ENCODE measurements at places on chromosomes 12 and 14.

- no peak for DNase-seq
These were observed 211.5 kb upstream of the CPNE8 start for GRCh38 chr12:39116861-39117260.

DNA sequence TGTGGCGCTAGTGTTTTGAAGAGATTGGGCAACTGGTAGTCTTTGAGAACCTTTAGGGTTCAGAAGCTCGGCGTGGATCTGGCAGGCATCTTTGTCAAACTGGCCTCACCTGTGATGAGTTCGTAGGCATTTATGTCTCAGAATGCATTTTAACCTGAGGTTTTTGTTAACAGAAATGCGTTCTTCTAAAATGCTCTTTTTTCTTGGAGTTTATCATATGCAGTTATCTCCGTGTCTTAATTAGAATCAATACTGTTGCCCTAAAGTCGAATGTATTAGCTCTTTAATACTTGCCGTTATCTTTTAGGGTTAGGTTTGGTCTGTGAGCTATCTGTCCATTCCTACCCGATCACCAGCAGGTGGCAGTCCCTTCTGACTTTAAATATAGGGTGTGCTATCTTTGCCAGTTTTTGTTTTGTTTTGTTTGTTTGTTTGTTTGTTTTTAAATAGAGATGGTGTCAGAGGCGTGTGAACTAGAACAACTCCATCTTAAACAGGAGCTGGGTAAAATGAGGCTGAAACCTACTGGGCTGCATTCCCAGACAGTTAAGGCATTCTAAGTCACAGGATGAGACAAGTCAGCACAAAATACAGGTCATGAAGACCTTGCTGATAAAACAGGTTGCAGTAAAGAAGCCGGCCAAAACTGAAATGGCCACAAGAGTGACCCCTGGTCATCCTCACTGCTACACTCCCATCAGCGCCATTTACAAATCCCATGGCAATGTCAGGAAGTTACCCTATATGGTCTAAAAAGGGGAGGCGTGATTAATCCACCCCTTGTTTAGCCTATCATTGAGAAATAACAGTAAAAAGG is 1.4 kb downstream of the ATF1 start:
- peak; percentile 41 for DNase-seq

DNA sequence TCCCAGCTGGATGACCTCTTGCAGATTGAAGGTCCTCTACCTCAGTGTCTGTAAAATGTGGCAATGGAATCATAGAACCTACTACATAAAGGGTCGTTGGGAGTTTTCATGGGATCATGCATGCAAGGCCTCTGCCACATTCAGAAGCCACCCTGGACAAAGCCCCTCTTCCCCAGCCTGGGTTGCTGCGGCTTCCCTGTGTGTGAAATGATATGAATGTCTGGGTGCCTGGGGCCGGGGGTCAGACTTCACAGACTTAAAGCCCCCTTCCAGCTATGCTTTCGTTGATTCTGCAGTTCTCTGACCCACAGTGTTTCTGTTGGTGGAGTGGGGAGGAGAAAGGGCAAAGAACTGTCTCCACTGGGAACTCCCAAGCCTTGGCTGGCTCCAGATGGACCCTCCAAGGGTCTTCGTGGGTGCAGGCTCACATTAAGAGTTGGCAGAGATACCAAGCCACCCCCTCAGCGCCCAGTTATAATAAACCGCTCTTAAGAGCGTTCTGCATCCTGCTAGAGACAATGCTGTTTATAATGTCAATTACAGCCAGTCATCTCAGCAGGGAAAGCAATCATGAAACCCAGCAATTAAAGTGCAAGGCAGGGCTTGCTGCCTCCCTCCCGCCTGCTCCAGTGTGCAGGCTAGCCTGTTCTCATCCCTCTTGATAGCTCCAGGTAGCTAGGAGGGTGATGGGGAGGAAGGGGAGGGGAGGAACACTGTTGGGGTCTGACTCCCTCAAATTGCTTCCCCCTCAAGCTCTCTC is 210.9 kb upstream of the FKBP4 start:
- DNase-seq: no peak

DNA sequence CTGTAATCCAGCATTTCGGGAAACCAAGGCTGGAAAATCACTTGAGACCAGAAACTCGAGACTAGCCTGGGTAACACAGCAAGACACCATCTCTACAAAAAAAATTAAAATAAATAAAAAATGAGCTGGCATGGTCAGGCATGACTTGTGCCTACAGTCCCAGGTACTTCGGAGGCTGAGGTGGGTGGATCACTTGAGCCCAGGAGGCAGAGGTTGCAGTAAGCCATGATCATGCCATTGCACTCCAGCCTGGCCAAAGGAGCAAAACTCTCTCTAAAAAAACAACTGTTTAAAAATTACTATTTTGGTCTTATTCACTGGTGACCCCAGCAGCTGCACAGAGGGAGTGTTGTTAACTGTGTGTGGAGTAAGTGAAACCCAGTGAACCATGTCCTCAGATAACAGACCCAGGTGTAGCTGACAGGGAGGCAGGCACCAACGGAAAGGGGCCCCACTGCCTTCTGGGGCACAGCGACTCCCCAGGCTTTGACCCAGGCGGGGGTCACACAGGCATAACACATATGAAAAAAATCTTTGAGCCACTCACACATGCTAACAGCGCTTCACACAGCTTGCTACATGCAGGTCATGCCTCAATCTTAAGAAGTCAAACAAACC is 12.1 kb downstream of the DDX54 start:
- DNase-seq: no peak

GRCh38 chr14:35046751-35047536 is 872 bp downstream of the FAM177A1 start:
- no peak for DNase-seq

DNA sequence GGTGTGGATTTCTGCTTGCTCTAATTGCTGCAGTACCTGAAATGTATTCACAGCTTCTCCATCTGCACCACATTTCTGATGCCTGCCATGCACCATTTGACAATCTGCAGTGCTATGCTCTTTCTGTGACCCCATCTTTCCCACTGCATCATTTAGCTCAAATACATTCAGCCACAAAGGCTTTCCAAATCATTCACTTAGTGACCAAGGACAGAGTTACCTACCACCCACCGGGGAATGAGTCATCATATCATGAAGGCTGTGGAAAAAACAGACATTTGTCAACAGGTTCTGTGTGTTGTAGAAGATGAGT is 465.5 kb upstream of the ATP2B1 start:
- no peak for DNase-seq

- DNase-seq: no peak
These were observed 108.2 kb upstream of the SLC38A4 start for GRCh38 chr12:46933947-46934346.

GRCh38 chr14:104367866-104368750 is 211.5 kb upstream of the C14orf180 start:
- DNase-seq: no peak

DNA sequence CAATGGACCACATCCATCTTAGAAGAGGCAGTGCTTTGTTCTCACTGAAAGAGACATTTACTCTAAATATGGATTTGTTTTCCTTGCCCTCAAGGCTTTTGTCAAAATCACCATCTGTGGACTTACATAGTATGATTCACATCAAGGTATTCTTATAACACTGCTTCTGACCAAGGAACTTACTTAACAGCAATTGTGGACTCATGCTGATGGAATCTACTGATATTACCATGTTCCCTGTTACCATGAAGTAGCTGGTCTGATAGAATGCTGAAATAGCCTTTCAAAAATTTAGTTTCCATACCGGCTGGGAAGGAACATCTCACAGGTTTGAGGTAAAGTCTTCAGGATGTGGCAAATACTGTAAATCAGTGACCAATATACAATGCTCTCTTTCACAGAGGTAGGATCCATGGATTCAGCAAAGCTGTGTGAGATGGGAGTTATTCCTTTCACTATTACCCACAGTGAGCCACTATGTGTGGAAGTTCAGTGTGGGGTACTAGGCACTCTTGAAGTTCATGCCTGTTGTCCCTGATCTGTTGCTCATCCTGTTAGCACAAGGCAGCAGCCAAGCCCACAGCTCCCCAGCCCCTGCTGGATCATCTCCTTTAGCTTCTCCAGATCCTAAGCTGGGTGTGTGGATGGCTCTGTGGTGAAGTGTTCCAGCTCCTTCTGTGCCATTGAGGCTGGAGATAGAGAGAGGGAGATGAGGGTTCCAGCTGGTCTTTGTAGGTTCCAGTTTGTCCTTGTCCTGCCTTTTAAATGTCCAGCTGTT is 126.4 kb downstream of the ATP23 start:
- DNase-seq: no peak

DNA sequence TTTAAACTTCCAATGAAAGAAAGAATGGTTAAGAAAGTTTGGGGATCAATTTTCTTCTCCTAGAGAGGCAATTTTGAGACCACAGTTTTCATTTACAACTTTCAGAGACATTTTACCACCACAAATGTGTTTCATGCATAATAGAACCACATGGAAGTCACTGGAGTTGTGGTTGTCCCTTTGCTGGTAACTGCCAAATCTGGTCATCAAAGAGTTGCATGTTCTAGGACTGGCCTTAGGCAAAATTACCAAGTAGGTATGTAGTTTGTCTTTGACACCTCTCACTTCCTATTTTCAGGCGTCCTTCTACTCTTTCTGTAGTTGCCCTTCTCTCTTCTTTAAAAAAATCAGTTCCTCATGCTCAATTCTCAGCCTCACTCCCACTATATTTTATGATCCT is 54.3 kb upstream of the TMX1 start:
- no peak for DNase-seq

DNA sequence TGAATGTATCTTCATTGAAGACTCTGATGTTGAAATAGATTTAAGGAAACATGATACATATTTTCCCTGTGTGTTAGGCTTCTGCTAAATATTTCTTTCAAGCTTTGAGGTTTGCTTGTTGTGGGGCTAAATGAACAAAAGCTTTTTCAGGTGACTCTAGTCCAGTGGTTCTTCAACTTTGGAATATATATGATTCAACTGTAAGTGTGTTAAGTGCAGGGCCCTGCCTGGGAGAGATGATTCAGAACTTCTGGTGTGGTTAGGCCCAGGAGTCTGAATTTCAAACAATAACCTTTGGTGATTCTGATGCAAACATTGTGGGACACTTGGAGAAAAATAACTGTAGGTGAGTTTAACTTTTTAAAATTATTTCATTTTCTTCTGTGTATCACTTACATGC is 93.0 kb downstream of the TRHDE start:
- DNase-seq: no peak

DNA sequence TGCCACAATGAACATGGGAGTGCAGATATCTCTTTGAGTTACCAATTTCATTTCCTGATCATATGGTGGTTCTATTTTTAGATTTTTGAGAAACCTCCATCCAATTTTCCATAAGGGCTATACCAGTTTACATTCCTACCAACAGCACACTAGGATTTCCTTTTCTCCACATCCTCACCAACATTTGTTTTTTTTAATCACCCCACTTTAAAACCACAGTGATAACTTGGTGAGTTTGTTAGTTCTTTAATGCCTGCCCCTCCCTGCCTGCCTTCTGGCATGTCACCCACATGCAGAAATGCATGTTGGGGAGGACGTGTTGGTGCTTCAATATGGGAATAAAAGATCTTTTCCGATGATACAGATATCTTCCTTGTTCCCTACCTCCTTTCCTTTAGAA is 167.9 kb downstream of the CAND1 start:
- no peak for DNase-seq

GRCh38 chr12:43271659-43272058 is 280.3 kb downstream of the ADAMTS20 start:
- no peak for DNase-seq

Data from stimulated activated naive CD8-positive, alpha-beta T cell treated with anti-CD3 and anti-CD28 coated beads, Interleukin-15, amount 100 ng/mL, for 72 hours (primary cell).